ENCODE measurements at places on chromosomes 5 and 9. TPM values are rescaled to one million over a fixed set of nuclear protein-coding genes. Genes with fewer than 3 reads are reported as not detected.

LIX1 gene
- total RNA-seq = 8.3 TPM

EXOSC3 gene
- 74.9 TPM for total RNA-seq

SLC25A2 gene
- not detected for total RNA-seq

WNT8A gene
- not detected for total RNA-seq

KCNV2 gene
- not detected for total RNA-seq

SOX30 gene
- total RNA-seq = not detected

GDNF gene
- not detected for total RNA-seq
